ENCODE measurements at places on chromosomes 3 and 15.
A peak's percentile ranks its signal among the peaks of the same experiment; 100 is the strongest.

DNA sequence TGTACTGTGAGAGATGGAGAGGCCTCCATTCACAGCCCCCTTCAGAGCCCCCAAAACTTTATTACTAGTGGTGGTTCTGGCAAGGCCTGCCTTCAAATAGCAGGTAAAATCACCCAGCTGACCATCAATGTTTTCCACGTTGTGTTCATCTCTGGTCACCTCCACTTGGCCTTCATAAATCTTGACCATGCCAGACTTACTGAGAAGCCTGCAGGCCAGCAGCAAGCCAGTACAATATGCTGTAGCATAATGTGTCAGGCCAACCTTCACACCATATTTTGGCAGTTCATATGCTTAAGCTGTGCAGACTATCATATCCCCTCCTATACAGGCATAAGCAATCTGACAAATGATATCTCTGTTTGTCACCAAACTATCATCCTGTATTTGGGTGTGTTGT is 62.1 kb downstream of the ZNF621 start:
- DNase-seq = no peak

- DNase-seq = peak; percentile 14
Measured at GRCh38 chr3:9809615-9810432, at the start of gene TTLL3. Gene TTLL3 (plus strand): TSS chr3:9810262. CDS start chr3:9810662, 400 bp downstream.

- no peak for DNase-seq
Measured at GRCh38 chr3:26522919-26523318, 99.7 kb upstream of the LRRC3B start.

DNA sequence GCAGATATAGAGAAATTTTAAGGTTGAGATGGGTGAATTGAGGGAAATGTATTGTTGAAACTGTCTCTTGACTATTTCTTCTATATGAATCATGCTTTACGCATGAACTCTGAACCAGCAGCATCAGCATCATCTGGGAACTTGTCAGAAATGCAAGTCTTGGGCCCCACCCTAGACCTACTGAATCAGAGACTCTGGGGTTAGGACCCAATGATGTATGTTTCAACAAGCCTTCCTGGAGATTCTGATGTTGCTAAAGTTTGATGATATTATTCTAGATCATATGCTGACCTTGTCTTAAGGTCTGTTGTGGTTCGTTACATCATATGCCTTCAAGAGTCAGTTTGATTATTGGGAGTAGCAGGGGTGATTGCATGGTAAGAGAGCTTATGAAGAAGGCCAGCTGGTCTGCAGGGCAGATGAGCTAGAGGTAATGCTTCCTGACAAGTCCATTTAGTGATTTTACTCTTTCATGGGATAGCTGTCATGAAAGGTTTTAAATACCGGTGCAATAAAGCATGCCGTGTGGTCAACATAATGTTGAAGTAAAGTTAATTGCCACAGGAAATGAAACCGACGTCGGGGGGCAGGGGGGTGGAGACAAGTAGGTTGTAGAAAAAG is 152.4 kb upstream of the MRPL3 start:
- DNase-seq = no peak

DNA sequence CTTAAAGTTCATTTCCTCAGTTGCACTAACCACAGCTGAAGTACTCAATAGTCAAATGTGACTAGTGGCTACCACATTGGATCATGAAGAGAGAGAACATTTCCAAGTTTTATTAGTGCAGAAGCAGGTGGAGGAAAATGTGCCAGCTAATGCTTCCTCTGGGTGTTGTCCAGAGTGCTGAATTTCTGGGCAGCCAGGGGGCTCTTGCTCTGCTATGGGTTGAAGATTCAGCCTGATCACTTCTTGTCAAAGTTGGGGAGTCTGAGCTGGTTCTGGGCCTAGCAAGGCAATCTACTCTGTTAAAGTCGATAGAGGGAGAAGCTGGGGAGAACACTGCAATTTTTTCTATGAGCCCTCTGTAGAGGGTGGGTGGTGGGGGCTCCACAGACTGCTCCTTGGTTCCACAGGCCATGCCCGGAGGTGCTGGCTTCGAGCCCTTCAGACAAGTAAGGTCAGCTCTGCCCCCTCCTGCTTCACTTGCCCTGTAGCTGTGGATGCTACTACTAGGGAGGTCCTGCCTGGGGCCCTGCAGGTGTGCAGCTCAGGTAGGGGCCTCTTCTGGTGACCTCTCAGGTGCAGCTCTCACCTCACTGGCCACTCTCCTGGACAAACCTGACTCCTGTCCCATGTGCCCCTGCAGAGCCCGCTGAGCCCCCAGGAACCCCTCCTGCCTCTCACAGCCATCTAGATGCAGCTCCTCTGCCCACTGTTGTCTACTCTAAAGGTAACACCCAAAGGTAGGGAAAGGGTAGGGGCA is 8.2 kb downstream of the ALG3 start:
- DNase-seq = no peak

- no peak for DNase-seq
Measured at GRCh38 chr3:157231071-157231470, 71.1 kb upstream of the CCNL1 start.

- DNase-seq = no peak
Measured at GRCh38 chr3:170507063-170507462, 78.8 kb downstream of the SLC7A14 start.

DNA sequence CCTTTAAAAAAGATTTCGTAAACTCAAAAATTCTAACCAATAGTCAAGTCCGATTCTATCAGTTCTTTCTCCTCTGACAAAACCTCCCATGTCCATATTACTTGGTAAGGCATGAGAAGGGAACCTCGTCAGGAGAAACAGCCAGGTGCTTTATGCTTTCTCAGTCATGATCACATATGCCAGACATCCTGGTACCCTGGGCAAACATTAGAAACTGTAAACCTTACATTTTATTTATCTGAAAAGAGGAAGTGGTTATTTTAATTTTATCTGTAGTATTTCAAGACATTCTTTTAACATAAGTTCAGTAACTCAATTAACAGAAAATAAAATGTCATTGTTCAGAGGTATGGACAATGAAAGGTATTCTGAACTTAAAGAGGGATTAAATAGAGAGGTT is 474.8 kb upstream of the GBE1 start:
- no peak for DNase-seq

- DNase-seq = no peak
Measured at GRCh38 chr15:27589260-27589659, 509.9 kb downstream of the OCA2 start.

DNA sequence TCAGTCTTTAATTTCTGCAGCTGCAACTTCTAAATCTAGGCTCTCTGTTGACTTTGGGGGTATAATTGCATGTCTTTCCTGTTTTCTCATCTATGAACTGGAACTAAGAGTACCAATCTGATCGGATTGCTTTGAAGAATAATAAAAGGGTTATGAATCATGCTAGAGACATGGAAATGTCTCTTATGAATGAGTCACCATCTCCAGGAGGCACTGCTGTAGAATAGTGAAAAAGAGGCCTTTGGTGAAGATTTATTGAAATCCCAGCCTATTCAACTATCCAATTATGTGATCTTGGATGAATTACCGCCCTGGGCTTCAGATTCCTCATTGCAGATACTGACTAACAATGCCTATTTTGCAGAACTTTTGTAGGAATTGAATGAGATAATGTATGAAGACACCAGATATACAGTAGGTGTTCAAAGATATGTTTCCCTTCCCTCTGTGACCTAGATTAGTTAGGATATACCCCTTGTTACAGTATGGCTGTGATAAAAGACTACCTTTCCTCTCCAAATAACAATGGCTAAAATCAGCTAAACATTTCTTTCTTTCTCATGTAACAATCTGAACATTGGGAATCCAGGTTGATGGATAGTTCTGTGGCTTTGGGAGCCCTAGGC is 11.5 kb upstream of the CMTM8 start:
- DNase-seq = no peak

GRCh38 chr3:174397848-174398247 is 461.3 kb upstream of the NAALADL2 start:
- DNase-seq = no peak

GRCh38 chr3:196918968-196919367 is 23.4 kb downstream of the NCBP2 start:
- no peak for DNase-seq

- DNase-seq = no peak
Measured at GRCh38 chr3:138363322-138363721, 14.9 kb downstream of the MRAS start.

DNA sequence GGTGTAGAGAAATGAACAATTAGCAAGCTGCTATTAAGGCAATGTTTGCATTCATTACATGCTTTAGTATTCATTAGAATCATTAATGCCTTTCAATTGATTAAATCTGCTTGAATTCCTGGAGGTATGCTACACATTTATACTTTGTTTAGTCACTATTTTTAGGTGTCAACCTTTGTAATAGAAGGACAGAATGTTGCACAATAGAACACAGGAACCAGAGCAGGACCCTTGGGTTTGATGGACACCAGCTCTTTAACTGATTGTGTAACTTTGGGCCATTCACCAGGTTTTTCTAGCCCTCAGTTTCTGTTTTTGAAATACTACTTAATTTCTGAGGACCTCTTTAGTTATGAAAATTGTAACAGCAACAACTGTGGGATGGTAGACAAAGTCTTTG is 317.6 kb upstream of the UMPS start:
- DNase-seq = no peak

DNA sequence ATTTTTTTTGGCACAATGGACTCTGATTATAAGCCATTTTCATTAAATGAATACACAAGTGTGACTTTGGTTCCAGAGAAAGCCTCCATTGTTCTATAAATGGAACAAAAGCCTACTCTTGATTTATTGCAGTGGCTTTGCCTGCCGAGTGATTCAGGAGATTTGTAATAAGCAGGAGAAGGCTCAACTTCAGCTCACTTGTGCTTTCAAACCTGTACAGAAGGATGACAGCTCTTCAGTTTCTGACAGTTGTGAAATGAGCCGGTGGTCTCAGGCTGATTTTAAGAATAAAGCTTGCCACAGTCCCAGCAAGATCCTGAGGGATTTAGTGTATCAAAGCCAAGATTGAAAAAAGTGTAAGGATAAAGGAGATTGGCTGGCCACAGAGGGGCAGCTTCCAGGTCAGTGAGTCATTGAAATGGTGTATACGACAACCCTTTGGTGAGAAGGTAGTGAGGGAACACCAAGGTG is 438.8 kb upstream of the TGFBR2 start:
- no peak for DNase-seq

DNA sequence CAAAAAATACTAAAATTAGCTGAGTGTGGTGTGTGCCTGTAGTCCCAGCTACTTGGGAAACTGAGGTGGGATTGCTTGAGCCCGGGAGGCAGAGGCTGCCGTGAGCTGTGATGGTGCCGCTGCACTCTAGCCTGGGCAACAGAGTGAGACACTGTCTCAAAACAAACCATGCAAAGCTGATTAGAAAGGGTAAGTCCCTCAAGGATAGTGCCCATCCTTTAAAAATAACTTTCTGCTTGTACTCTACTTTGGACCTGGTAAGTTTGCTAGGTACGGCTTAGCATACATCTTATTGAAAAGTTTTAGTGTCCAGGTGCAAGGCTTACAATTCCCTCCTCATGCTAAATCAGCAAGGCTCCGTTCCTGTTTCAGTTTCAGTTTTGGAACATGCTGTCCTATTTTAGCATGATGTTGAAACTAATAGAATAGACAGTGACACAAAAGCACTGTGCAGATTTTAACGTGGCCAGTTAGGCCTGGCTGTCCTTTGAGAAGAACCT is 21.4 kb downstream of the FEM1B start:
- peak; percentile 16 for DNase-seq

GRCh38 chr3:9101286-9101685 is 138.0 kb upstream of the RAD18 start:
- DNase-seq = no peak

DNA sequence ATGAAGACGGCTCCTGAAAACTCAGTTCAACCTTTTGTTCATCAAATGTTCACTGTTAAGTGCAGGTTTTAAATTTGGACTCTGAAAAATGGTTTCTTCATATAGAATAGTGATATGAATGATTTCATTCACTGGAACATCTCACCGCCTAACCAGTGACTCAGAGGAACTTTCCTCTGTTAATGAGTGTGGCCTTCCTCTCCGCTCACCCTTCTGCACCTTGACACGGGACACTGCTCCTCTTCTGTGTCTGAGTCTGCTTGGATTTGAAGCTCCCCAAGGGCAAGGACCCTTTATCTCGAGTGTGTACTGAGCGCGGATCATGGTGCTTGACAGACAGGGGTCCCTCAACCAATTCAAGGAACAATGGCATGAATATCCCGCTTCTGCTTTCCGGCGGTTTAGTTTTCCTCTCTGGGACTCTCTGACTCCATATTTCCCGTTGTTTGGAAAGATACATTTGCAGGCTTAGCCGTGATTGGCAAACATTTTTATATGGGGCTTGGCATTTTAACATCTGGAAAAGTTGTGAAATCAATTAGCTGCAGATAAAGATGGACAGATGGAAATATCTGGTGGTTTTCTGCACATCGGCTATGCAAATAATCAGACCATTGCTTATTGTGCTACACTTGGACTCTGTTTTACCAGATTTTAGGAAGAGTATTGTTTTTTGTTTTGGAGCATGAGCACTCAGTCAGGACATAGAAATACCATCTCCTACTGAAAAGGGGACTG is 20.9 kb downstream of the KBTBD8 start:
- no peak for DNase-seq

DNA sequence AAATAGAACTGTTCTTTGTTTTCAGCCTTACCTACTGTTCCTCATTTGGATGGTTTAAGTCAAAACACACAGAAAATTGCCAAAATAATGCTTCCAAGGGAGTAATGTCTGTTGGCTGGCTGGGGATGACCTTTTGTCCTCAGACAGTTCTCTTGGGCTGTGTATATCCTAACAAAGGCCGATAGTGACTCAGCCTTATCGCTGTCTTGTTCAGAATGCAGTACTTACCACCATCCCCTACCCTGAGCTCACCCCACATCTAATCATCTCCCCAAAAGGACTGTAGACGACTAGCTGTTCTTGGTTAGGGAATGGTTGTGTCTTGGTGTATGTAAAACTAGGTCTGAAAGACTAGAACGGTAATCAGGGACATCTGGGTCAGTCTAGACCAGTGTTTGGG is 35.0 kb downstream of the RAB11A start:
- no peak for DNase-seq

DNA sequence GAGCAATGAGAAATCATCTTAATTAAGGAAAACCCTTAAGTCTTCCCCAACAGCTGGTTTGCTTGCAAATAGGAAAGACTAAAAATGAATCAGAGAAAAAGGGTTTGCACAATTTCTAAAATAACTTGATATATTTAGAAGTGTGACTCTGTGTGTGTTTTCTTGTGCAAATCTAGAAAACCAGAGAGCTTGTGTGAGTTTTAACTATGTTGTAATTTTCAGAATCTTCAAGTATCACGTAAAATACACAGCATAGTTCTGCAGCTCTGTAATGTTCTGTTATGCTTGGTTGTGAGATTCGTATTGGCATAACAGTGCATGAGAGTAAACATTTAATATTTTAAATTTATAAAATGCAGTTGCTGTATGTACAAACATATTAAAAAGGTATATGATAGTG is 74.7 kb upstream of the GAP43 start:
- no peak for DNase-seq
